Activated T-helper 17 cell treated with anti-CD3 and anti-CD28 coated beads, Interleukin-2, amount 50 U/mL, for 72 hours (primary cell): ENCODE measurements at places on chromosomes 1 and 21.
A peak's percentile ranks its signal among the peaks of the same experiment; 100 is the strongest.

GRCh38 chr1:10033359-10033845 is 644 bp downstream of the UBE4B start:
- peaks cover 11% of the 10 kb centered on the region for H3K4me1 ChIP-seq
- H3K4me3 ChIP-seq: peak overlapping the region; percentile 93
- H3K27me3 ChIP-seq: no peaks in the 10 kb centered on the region
- H3K27ac ChIP-seq: peak overlapping the region; percentile 74
- peak; percentile 26 for ATAC-seq

DNA sequence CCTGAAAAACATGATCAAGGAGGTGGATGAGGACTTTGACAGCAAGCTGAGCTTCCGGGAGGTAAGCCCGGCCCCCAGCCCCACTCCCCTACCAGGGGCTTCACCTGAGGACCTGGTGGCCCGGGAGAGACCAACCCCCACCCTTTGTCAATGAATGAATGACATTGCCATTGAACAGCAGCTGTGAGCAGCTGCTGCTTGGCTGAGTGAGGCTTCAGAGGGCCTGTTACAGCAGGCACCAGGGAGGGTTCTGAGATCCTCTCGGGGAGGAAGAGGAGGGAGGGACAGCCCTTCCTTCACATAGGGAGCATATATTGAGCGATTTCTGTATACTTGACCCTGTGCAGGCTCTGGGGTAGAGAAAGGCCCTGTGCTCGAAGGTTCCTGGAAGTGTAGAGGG is 12.3 kb upstream of the CTRC start:
- H3K27ac ChIP-seq: peak overlapping the region; percentile 87
- H3K27me3 ChIP-seq: no peaks in the 10 kb centered on the region
- peaks cover 54% of the 10 kb centered on the region for H3K36me3 ChIP-seq
- no peak overlapping the region for H3K4me3 ChIP-seq

DNA sequence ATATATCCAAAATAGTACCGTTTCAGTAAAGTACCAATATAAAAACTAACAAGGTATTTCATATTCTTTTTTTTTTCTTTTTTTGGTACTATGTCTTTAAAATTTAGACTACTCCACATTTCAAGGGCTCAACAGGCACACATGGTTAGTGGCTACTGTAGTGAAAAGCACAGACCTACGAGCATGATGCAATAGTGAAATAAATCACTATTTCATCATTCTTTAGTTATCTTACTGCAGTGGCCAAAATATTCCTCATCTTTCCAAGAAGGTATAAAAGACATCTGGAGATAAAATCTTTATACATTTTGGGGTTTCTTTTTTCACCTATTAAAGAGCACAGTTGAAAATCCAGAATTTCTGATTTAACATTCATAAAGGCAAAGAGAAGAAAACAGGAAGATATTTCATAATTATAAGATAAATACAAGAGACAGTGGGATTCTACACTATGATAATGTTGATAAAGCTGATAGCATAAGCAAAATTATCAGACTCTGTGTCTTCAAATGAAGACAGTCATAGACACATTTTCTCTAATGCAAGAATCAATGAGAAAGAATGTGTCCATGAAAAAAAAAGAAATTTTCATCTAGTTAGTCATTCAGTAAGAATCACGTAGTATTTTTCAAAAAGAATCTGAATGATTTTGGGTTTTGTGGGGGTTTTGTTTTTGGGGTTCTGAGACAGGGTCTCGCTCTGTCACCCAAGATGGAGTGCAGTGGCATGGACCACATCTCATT is 41.9 kb downstream of the CEP170 start:
- no peak for ATAC-seq
- H3K4me3 ChIP-seq: no peak overlapping the region
- H3K4me1 ChIP-seq: no peaks in the 10 kb centered on the region
- H3K27me3 ChIP-seq: no peaks in the 10 kb centered on the region

DNA sequence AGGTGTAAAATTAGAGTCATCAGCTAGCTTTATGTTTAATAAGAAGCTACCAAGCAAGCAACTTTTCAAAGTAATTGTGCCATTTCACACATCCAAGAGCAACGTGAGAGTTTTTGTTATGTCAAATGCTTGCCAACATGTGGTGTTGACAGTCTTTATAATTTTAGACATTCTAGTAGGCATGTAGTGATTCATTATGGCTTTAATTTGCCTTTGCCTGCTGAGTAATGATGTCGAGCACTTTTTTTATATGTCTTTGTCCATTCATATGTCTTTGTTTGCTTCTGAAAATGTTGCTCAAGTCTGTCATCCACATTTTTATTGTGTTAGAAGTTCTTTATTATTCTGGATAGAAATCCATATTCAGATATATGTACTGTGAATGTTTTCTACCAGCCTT is 21.4 kb upstream of the CHIT1 start:
- peaks cover 3% of the 10 kb centered on the region for H3K36me3 ChIP-seq
- no peak overlapping the region for H3K27ac ChIP-seq
- peaks cover 50% of the 10 kb centered on the region for H3K27me3 ChIP-seq
- H3K4me1 ChIP-seq: no peaks in the 10 kb centered on the region

GRCh38 chr1:212558693-212559480 is 49.7 kb upstream of the ATF3 start:
- H3K27me3 ChIP-seq: no peaks in the 10 kb centered on the region
- peak overlapping the region; percentile 78 for H3K4me3 ChIP-seq
- no peaks in the 10 kb centered on the region for H3K36me3 ChIP-seq
- peak; percentile 98 for ATAC-seq
- peak overlapping the region; percentile 91 for H3K27ac ChIP-seq

- no peaks in the 10 kb centered on the region for H3K4me1 ChIP-seq
- H3K4me3 ChIP-seq: no peak overlapping the region
- ATAC-seq: no peak
- no peaks in the 10 kb centered on the region for H3K36me3 ChIP-seq
- no peaks in the 10 kb centered on the region for H3K27me3 ChIP-seq
These were observed 234.2 kb downstream of the TBX15 start for GRCh38 chr1:118753976-118754375.

DNA sequence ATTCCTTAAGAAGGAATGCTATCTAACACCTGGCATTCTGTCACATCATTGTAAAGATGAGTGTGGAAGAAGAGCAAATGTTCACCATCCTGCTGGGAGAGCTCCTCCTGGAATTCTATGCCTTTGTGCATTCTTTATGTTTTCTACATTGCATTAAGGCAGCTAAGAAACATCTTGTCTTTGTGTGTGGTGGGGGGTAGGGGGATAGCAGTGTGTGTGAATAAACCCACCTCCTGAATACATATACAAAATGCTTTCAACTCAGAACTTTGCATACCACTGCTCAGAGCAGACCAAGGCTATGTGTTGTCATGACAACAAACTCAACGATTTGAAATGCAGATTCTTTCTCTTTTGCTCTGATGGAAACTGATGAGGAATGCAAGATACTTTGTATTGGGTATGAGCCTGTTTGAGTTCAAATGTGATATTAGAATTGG is 193.6 kb upstream of the KAZN start:
- no peak overlapping the region for H3K4me3 ChIP-seq
- no peak for ATAC-seq
- H3K27me3 ChIP-seq: peaks cover 28% of the 10 kb centered on the region
- H3K27ac ChIP-seq: no peak overlapping the region

- H3K36me3 ChIP-seq: no peaks in the 10 kb centered on the region
- no peak overlapping the region for H3K27ac ChIP-seq
- H3K4me1 ChIP-seq: no peaks in the 10 kb centered on the region
- H3K27me3 ChIP-seq: no peaks in the 10 kb centered on the region
These were observed 55.2 kb upstream of the PLD5 start for GRCh38 chr1:242579528-242580235.

- no peaks in the 10 kb centered on the region for H3K4me1 ChIP-seq
- H3K4me3 ChIP-seq: no peak overlapping the region
- H3K36me3 ChIP-seq: no peaks in the 10 kb centered on the region
These were observed 99.1 kb upstream of the NGF start for GRCh38 chr1:115437196-115437595.

GRCh38 chr1:17434016-17434415 is 5.5 kb downstream of the RCC2 start:
- peak overlapping the region; percentile 4 for H3K4me3 ChIP-seq
- H3K36me3 ChIP-seq: peaks cover 86% of the 10 kb centered on the region

DNA sequence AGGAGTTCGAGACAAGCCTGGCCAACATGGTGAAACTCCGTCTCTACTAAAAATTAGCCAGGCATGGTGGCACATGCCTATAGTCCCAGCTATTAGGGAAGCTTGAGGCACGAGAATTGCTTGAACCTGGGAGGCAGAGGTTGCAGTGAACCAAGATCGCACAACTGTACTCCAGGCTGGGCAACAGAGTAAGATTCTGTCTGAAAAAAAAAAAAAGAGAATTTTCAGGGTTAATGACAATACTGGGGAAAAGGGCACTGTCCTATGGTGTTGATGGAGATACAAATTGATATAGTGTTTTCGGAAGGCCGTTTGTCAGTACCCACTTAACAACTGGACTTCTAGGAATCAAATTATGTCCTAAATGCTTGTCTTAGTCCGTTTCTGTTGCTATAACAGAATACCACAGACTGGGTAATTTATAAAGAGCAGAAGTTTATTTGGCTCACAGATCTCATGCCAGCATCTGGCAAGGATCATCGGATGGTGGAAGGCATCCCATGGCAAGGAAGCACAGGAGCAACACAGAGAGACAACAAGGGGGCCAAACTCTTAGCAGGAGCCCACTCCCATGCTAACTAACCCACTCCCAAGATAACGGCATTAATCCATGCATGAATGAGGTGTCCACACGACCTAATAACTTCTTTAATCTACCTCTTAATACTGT is 41.3 kb downstream of the ZBTB8A start:
- H3K4me1 ChIP-seq: no peaks in the 10 kb centered on the region
- no peak overlapping the region for H3K27ac ChIP-seq
- ATAC-seq: no peak
- no peak overlapping the region for H3K4me3 ChIP-seq

DNA sequence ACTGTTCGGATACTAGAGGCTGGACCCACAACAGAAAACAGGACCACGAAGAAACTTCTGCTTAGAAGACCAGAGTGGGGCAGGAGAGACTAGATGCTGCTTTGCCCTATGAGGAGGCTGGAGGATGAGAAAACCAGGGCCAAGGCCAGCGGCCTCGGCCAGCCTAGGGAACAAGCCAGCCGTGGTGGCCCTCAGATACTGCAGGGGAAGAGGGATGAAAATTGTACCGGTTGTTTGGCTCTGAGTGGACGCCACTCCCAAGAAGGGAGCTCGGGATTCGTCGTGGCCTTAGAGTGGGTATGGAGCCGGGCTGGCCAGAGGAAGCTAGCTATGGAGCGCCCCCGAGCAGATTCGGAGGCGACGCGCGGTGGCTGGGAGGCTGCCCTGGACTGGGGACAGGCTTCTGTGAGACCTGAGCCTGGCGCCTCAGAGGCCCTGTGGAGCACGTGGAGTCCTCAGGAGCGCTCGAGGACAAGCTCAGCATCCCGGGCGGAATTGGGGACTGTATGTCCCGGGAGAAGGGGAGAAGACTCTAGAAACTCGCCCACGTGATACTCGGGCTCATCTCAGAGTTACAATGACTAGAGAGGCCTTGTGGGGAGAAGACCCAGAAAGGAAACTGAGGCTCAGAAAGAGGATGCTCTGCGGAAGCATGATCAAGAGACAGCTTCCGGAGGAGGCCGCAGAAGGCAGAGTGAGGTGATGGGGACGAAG is 2.8 kb downstream of the PRRX1 start:
- H3K4me1 ChIP-seq: no peaks in the 10 kb centered on the region
- H3K27ac ChIP-seq: no peak overlapping the region
- H3K4me3 ChIP-seq: no peak overlapping the region
- ATAC-seq: no peak
- H3K36me3 ChIP-seq: no peaks in the 10 kb centered on the region

GRCh38 chr1:175818929-175819328 is 75.5 kb upstream of the TNR start:
- H3K36me3 ChIP-seq: no peaks in the 10 kb centered on the region
- no peaks in the 10 kb centered on the region for H3K4me1 ChIP-seq
- H3K4me3 ChIP-seq: no peak overlapping the region
- peaks cover 37% of the 10 kb centered on the region for H3K27me3 ChIP-seq
- no peak overlapping the region for H3K27ac ChIP-seq

- peaks cover 12% of the 10 kb centered on the region for H3K27me3 ChIP-seq
- H3K4me3 ChIP-seq: no peak overlapping the region
- ATAC-seq: no peak
These were observed 4.3 kb upstream of the NR1I3 start for GRCh38 chr1:161242313-161242712.

- H3K4me3 ChIP-seq: no peak overlapping the region
- H3K4me1 ChIP-seq: no peaks in the 10 kb centered on the region
- no peak overlapping the region for H3K27ac ChIP-seq
- no peak for ATAC-seq
- H3K36me3 ChIP-seq: no peaks in the 10 kb centered on the region
These were observed 10.5 kb downstream of the C1orf116 start for GRCh38 chr1:207021876-207022596.

DNA sequence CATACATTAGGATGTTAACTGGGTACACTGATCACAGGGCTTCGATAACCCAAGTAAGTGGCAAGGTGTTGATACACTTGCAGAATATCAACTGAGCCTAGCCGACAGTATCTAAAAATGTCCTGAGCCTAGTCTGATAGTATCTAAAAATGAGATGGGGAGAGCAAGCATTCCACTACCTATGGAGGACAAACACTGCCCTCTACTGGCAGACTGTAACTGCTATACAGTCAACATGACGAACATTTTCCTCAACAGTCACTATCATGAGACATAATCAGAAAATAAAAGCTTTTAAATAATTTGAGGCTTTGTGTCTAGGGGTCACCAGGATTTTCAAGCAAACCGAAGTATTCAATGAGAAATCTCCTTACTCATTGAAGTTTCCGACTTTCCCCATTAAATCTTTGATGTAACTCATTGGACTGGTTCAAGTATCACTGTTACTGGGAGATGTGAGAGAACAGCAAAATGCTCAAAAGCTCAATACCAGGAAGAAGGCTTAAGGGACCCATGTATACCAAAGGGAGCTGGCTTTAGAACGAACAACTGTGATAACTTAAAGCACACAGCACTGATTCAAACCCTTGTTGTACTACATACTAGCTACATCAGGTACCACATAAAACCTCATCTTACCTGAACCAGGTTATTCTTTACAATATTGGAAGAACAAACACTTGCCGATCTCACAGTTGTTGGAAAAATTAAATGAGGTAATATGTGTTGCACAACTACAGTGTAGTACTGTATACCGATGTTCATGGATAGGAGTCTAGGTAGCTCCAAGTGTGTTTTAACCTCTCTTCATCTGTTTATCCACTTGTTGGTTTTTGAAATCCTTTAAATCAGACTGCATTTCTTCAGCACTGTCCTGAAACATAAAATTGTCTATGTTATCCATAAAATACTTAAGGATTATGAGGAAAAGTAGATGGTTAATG is 31.1 kb upstream of the SLC45A3 start:
- peaks cover 13% of the 10 kb centered on the region for H3K4me1 ChIP-seq
- H3K27me3 ChIP-seq: no peaks in the 10 kb centered on the region
- peak; percentile 88 for ATAC-seq
- H3K36me3 ChIP-seq: peaks cover 52% of the 10 kb centered on the region
- peak overlapping the region; percentile 80 for H3K27ac ChIP-seq
